ENCODE measurements at places on chromosomes 6 and 20.

GRCh38 chr6:34145161-34146020 is 496 bp downstream of the GRM4 start:
- DNase-seq: no peak

- no peak for DNase-seq
Observed at GRCh38 chr6:116087437-116088027, 13.1 kb upstream of the NT5DC1 start.

DNA sequence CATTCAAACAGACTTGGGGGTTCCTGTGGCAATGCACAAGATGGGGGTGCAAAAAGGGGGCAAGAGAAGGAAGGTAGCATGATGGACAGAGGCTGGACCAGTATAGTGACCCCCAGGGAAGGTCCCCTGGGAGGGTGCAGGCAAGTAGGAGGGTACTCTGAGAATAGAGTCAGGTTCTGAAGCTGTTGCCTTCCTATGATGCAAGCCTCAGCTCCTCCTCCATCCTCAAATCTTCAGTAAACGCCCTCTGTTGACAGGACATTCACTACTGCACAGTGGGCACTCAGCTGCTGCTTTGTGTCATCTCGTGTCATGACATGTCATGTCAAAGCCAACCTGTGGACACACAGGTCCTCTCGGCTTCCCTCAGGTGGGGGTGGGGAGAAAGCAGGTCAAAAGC is 5.8 kb upstream of the SDCBP2 start:
- DNase-seq: no peak

- no peak for DNase-seq
Observed at GRCh38 chr6:144635051-144635450, 349.9 kb downstream of the UTRN start.

- no peak for DNase-seq
Observed at GRCh38 chr6:126773112-126773805, 345.2 kb upstream of the RSPO3 start.

DNA sequence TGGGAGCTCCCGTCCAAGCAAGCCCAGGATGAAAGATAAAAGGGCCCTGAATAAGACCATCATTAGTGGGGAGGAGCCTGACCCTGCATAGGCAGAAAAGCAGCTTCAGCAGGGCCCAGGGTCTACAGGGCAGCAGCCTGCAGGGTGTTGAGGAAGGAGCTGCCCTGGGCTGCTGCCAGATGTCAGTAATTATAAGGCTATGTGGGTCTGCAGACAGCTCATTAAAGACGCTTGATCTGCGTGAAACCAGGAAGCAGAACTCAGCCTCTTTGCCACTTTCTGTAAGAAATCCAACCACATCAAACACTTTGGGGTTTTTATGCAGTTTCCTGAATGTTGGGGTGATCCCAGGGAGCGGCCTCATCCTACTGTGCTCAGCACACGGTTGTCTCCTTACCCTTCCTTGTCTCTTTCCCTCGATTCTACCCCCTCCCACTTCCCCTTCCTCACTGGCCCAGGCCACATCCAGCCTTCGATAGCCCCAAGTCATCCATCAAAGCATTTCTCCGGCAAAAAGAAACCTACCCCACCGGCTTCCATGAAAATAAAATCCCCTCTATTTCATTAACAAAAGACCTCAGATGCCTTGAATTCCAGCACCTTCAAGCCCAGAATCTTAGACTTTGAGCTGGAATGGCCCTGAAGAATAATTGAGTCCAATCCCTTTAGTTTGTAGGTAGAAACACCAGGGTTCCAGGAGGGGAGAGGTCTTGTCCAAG is 1.0 kb upstream of the TGM6 start:
- no peak for DNase-seq

- DNase-seq: no peak
Observed at GRCh38 chr6:11779329-11780096, 910 bp upstream of the ADTRP start.

DNA sequence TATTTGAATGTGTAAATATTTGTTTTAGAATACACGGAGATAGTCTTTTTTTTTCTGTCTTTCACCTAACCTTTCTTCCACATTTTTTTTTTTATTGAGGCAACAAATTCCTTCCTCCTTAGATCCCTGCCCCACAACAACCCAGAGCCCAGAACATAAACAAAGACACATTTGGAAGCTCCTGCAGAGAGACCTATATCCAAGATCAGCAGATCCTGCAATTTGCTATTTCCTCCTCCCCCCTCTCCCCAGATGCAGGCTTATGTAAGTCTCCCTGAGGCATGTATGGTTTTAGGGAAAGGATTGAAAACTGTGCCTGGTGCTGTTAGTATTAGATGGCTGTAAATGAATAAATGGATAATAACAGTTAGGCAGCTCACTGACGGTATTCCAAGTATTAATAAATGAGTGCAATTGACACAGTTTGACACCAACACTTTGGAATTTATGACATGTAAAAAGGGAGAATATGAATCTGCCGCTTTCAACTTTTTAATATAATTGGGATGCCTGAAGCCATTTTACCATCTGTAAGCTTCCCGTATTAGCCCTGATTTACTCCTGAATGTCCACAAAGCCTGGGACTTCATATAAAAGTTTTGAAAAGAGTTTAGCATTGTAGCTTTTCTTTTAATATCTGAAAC is 608.3 kb upstream of the CITED2 start:
- DNase-seq: no peak

- no peak for DNase-seq
Observed at GRCh38 chr6:55445648-55446204, 118.5 kb downstream of the GFRAL start.

DNA sequence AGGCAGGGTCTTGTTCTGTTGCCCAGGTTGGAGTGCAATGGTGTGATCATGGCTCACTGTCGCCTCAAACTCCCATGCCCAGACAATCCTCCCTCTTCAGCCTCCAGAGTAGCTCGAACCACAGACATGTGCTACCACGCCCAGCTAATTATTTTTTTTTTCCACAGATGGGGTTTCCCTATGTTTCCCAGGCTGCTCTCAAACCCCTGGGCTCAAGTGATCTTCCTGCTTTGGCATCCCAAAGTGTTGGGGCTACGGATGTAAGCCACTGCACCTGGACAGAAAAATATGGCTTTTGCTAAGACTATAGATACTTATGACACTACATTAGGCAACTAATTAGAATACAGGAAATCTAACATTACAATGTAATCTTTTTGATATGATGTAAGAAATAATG is 17.9 kb downstream of the RNF24 start:
- no peak for DNase-seq

GRCh38 chr20:40961686-40962640 is 66.7 kb upstream of the TOP1 start:
- DNase-seq: no peak

- DNase-seq: no peak
Observed at GRCh38 chr6:18380158-18380836, 6.9 kb upstream of the RNF144B start.

- no peak for DNase-seq
Observed at GRCh38 chr6:44093066-44093465, 34.2 kb downstream of the MRPL14 start.

DNA sequence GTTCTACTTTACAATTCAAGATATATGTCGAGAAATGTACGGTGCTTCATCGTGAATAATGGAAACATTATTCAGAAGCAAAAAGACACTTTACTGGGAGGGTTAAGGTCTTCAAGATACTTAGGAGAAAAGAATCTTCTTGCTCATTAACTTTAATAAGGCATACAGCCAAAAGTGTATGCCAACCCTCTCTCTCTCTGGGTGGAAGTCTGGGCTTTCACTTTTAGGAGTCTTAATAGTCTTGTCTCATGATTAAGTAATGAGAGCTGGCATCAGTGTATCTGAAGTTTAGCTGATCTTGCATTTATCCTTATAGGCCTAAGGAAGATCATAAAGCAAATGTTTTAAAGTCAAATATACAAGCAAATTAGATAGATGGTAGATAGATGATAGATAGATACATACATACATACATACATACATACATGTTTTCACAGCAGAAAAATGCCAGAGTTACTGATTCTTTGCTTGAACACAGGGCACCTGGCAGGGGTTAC is 21.5 kb downstream of the OLIG3 start:
- no peak for DNase-seq

GRCh38 chr20:12014276-12014675 is 96.6 kb downstream of the BTBD3 start:
- no peak for DNase-seq
